Activated T-cell treated with anti-CD3 and anti-CD28 coated beads, Interleukin-2, amount 50 U/mL, for 72 hours (primary cell): ENCODE measurements at places on chromosomes 2 and 18. TPM values are rescaled to one million over a fixed set of nuclear protein-coding genes. Genes with fewer than 3 reads are reported as not detected.

- no peak for DNase-seq
These were observed 66.6 kb downstream of the PHLPP1 start for GRCh38 chr18:62781893-62782292.

TBC1D8 gene
- 8.3 TPM for total RNA-seq

ARHGEF33 gene
- not detected for total RNA-seq

GRCh38 chr2:99217929-99218501 lies 37.0 kb downstream of the MRPL30 start:
- DNase-seq = no peak

GRCh38 chr2:233817995-233818638 lies 36.2 kb downstream of the HJURP start:
- no peak for DNase-seq

GRCh38 chr2:45232818-45233217 lies 223.6 kb upstream of the SIX2 start:
- DNase-seq = no peak

ALLC gene
- not detected for total RNA-seq

PTPN2 gene
- 84.9 TPM for total RNA-seq

THSD7B gene
- total RNA-seq = 0.19 TPM

RBMS1 gene
- 55.1 TPM for total RNA-seq

- no peak for DNase-seq
These were observed 43.4 kb downstream of the RAB31 start for GRCh38 chr18:9751371-9752031.

DNA sequence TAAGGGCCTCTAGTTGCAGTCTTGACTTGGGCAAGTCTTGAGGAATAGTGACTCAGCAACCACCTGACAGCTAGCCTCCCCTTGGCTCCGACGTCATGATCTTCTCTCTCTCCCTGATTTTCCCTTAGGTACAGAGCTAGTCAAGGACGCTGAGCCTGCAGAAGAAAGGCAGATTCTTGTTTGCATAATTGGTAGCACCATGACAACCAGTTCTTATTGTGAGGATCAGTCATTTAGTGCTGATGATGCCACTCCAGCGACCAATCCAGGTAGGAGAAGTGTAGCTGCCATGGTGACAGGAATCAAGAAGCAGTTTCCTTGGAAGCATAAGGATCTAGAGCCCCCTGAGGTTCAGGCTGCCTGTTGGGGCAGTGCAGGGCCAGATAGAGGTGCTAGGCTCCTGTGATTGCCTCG lies 2.8 kb upstream of the RESP18 start:
- DNase-seq = no peak

SCN1A gene
- total RNA-seq = not detected

DNA sequence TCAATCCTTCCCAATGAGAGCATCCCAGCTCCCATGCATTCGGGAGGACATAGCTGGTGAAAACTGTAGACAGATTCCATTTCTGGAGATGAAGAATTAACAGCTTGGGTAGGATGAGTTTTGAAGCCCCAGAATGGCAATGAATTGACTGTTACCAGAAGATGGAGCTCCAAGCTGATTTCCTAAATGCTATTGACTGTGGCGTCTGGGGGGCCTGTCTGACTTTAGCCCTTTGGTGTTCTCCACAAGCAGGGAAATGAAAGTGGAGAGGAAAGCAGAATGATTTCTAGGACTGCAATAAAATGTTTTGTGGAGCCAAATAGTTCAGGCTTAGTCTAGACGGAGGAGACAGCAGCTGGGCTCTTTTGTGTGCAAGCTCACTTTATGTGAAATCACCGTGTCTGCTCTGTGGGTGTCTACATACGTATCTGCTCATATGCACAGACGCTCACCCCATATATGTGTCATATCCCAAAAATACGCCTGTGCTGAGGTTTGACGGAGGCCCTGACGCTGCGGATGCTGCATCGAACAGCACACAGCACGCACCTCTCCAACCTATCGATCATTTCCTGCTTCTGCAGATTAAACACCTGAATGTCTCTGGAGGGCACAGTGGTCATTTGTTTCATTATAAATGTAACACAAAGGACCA lies 166.4 kb upstream of the PXDN start:
- no peak for DNase-seq

DNA sequence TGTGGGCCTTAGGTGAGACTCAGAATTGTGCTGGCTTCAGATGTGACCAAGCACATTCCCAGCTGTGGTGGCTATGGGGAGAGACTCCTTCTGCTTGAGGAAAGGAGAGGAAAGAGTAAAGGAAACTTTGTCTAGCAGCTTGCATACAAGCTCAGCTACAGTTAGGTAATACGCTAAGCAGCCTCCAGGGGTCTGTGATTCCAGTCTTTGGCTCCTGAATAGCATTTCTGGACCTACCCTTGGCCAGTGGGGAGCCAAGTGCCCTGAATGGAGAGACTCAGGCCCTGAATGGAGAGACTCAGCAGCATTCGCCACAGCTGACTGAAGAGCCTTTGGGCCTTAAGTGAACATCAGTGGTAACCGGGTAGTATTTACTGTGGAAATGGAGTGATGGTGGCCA lies 227.4 kb upstream of the CDH7 start:
- no peak for DNase-seq

- no peak for DNase-seq
These were observed 362.7 kb downstream of the TDRD15 start for GRCh38 chr2:21486445-21486844.

DNA sequence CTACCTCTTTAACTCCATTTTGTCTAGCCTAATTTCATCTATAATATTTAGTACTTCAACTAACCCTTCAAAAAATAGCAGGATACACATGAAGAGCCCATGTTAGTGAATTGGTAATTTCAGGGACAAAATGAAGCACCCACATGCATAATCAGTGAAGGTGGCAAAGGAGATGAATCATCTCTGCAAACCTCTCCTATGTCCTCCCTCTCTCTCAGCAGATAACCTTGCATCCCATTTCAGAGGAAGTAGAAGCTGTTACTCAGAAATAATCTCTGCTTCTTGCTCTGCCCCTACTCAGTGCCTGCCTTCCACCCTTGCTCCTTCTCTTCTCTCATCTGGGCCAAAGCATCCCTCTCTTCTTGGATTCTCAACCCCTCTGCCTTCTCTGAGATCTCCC lies 60.2 kb upstream of the CAVIN2 start:
- DNase-seq = no peak
